ENCODE measurements at places on chromosomes 13 and 19. TPM values are rescaled to one million over a fixed set of nuclear protein-coding genes. Genes with fewer than 3 reads are reported as not detected.

DNA sequence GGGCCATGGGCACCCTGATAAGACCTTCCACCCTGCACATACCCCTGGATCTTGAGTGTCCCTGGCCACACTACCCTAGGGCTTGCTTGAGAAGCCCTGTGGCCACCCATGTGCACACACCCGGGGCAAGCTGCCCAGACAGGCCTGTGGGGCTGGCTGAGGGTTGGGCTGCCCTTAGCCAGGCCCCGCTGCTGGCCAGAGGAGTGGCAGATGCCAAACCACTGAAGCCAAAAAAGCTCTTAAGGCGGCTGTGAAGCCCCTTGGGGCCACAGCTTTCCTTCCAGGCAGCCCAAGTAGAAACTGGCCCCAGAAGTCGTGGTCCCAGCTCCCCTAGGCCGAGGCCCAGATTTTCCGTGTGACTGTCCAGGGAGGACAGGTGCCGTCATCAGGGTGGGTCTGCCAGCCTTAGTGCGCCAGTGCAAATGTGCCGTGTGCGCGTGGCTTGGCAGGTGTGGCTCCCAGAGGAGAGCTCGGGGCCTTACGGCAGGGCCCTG, 14.8 kb downstream of the CEBPG start:
- DNase-seq: no peak

DNA sequence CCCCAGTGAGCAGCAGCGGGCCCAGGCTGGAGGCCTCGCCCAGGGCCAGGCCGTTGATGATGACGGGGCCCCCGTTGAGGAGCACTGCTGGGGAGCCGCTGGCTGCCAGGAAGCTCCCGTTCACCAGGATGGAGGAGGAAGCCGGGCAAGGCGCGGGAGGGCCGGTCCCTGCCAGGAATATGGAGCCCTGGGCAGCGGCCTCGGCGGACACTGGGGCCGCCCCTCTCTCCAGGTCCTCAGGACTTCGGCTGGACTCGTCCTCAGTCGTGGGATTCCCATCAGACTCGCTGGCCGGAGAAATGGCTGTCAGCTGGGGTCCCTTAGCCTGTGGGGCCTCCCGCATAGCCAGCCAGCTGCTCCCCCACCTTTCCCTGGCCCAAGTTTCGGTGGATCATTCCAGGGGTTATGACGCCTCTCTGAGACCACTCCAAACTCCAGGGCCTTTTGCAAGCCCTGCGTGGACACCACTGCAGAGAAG, 2.1 kb downstream of the SIX5 start:
- no peak for DNase-seq

Gene COL4A1
- total RNA-seq: 40.4 TPM

GRCh38 chr13:95564733-95565291, 12.3 kb downstream of the CLDN10 start:
- no peak for DNase-seq

Gene LYPD5
- 27.4 TPM for total RNA-seq

DNA sequence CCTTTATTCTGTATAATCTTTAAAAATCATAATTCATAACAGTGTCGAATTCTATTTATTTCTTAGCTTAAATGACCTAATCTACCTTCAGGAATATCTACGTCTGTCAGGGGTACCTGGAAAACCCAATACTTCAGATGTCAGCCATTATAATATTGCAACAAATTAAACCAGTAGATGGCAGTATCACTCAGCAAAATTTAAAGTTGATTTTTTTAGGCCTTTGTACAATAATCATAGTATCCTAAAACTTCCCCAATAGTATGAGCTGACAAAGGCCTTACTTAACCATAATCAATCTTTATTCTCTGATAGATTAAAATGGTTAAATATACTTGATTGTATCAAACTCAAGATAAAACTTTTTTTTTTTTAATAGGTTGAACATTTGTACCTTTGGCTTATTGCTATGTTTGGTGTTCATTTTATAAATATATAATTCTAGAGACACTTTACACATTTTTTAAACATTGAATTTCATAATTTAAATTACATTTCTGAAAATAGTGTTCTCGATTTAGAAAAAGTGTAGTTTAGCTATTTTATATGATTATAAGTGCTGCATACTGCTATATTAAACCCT, 830.2 kb upstream of the SPRY2 start:
- DNase-seq: no peak

- no peak for DNase-seq
Measured at GRCh38 chr13:23466144-23467002, 32.9 kb upstream of the SACS start.

Gene NANOS3
- not detected for total RNA-seq

DNA sequence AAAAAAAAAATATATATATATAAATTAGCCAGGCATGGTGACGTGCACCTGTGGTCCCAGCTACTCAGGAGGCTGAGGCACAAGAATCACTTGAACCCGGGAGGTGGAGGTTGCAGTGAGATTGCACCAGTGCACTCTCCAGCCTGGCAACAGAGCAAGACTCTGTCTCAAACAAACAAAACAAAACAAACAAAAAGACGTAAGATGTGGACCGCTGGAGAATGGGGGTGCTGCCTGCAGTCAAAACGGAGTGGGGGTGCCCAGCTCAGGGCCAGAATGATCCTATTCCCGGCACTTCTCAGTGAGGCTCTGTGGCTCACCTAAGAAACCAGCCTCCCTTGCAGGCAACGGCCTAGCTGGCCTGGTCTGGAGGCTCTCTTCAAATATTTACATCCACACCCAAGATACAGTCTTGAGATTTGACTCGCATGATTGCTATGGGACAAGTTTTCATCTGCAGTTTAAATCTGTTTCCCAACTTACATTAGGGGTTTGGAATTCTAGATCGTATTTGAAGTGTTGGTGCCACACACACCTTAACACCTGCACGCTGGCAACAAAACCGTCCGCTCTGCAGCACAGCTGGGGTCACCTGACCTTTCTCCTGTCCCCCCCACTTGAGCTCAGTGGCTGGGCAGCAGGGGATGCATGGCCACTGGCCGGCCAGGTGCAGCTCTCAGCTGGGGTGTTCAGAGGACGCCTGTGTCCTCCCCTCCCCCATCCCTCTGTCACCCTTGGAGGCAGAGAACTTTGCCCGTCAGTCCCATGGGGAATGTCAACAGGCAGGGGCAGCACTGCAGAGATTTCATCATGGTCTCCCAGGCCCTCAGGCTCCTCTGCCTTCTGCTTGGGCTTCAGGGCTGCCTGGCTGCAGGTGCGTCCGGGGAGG, at the start of gene F7:
Gene F7, plus strand, starts transcription at position 760 of the 889 bp plus-strand sequence. Its CDS starts 51 bp downstream, at position 811.
- DNase-seq: no peak

GRCh38 chr13:39970177-39970846, 314.9 kb downstream of the COG6 start:
- no peak for DNase-seq

Data from esophagus squamous epithelium (tissue), 5 donors.